ENCODE measurements at places on chromosomes 7 and 10.
A peak's percentile ranks its signal among the peaks of the same experiment; 100 is the strongest.

DNA sequence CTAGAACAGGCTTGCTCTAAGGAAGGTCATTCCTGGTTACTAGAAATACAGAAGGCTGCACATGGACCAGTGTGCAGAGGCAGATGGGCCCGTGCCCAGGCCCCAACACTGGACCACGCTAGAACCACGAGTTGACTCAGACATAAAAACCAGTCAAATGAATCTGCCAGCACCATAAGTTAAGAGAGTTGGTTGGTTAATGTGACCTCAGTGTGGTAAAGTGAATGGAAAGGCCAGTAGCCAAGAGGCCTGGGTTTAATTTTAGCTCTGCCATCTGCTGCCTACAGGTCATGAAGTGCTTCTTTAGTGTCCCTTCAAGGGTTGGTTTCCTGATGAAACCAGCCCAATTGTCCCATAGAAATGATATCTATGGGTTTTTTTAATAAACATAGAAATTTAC lies 329.6 kb upstream of the NRP1 start:
- peak; percentile 8 for DNase-seq

- DNase-seq: peak; percentile 12
Measured at GRCh38 chr7:96397936-96398598, 76.2 kb upstream of the SLC25A13 start.

GRCh38 chr10:49189422-49189821 lies 1.2 kb upstream of the TMEM273 start:
- no peak for DNase-seq

GRCh38 chr7:70758646-70759045 lies 373.3 kb upstream of the GALNT17 start:
- no peak for DNase-seq

GRCh38 chr10:101008823-101009423 lies 9.3 kb downstream of the LZTS2 start:
- no peak for DNase-seq

DNA sequence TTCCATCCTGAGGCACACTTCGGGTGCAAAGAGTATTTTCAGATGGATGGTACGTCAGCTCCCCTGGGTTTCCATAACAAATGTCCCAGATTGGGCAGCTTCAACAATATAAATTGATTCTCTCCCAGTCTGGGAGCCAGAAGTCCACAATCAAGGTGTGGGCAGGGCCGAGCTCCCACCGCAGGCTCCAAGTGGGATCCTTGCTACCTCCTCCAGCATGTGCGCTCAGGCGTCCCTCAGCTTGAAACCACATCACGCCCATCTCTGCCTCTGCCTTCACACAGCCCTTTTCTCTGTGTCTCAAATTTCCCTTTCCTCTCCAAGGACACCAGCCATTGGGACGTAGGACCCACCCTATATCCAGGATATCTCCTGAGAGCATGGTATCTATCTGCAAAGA lies 153.5 kb downstream of the DIP2C start:
- no peak for DNase-seq

GRCh38 chr7:113608782-113609181 lies 310.0 kb downstream of the PPP1R3A start:
- DNase-seq: no peak

- no peak for DNase-seq
Measured at GRCh38 chr10:30098629-30099028, 39.2 kb upstream of the JCAD start.

DNA sequence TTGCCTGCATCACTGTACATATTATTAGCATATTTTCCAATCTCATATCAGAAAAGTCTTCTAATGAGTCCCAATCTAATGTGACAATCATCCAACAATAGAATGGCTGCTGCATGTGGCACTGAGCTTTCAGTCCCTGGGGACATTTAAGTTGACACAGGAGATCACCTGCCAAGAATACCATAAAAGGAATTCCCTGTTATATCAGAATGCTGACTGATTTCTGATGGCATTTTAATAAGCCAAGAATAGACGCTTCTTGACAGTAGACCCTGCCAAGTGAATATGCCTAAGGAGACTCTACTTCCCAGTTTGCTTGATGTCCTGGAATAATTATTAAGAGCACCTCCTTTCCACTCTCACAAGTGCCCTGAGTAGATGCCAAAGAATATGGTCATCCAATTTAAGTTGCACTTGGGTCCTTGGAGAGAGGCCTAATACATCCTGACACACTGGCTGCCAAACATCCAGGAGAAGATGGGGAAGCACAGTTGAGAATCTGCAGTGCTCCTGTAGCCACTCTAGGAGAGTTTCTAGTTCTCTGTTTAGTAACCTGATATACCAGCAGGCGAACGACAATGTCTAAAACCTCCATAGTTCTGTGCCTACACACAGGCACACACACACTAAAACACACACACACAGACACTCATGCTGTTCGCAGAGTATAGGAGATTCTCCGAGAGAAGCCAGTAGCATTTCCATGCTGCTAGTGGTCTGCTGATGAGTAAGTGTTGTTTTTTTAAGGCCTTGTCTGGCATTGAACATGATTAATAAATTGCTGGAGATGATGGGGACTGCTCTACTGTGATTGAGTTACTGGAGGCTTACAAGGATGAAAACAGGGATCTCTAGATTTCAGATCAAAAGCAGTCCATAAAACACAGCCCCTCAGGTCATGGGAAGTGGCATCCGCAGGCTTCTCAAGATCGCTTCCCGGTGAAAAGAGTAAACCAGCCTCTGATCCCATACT lies 369.6 kb downstream of the KCNMA1 start:
- DNase-seq: no peak

DNA sequence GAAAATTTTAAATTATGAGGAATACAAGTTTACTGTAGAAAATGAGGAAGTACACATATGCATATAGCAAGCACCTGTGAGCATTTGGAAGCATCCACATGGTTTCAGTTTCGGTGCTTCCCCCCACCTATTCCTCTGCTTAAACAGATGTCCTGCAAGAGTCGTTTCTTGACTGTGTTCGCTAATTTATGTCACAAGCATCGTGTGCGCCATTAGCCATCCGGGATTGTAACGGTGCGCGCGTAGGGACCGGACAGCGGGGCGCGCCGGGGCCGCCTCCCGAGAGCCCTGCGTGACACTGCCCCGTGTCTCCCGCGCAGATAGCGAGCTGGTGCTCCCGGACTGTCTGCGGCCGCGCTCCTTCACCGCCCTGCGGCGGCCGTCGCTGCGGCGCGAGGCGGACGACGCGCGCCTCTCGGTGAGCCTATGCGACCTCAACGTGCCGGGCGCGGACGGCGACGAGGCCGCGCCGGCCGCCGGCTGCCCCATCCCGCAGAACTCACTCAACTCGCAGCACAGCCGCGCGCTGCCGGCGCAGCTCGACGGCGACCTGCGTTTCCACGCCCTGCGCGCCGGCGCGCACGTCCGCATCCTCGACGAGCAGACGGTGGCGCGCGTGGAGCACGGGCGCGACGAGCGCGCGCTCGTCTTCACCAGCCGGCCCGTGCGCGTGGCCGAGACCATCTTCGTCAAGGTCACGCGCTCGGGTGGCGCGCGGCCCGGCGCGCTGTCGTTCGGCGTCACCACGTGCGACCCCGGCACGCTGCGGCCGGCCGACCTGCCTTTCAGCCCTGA lies 90.9 kb downstream of the NEURL1 start:
- DNase-seq: no peak

DNA sequence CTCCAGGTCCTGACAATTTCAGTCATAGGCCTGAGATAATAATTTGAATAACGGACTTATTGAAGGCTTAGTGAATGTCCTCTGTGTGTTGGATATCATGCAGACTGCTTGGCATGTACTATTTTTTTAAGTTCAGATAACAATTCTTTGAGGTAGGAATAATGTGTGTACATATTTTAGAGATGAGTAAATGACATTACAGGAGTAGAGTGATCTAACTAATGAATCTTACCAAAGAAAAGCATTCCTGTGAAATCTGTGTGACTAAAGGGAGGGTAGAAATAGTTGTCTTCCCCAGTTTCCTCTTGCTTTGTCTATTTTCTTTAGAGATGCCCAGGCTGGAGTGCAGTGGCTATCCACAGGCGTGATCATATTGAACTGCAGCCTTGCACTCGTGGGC lies 391.8 kb upstream of the ETV1 start:
- DNase-seq: no peak

- DNase-seq: peak; percentile 53
Measured at GRCh38 chr7:140726281-140726680, 29.8 kb downstream of the NDUFB2 start.

- DNase-seq: no peak
Measured at GRCh38 chr7:101517304-101517703, 111.8 kb downstream of the MYL10 start.

DNA sequence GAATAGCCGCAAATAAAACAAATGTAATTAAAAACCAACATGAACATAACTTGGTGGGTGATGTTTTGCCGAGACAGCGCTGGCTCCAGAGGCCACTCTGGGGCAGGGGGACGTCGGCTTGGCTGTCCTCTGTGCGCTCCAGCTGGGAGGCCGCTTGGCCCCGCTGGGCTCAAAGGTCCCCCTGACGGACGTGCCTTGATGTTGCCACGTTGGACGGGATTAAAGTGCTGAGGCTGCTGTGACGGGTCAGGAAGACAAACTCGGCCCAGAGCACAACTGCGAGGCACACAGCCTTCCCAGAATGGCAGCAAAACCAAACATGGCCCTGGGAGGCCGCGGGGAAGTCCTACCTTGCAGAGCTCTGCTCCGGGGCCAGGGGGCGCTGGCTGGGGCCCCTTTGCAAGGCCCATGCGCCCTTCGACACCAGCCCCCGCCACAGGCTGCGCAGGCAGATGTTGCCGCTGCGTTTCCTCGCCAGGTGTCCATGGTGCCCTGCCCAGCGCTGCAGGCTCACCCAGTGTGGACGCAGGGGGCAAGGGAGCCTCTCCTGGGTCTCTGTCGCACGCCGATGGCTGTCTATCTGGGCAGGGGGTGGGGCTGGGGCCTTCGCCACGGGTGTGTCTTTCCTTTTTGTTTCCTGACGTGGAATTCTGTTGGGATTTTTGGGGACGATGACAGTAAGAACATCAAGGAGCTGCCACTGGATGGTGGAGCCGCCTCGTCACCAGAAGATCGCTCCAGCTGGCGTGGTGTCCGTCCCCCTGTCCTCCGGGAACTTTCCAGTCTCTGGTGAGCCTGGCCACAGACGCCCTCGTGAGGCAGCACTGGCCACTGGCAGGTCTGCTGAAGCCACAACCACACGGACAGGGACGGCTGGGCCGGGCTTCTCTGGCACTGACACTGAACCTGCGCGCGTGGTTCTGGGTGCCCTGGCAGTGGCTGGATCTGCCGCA lies 99.6 kb upstream of the DIP2C start:
- peak; percentile 86 for DNase-seq

- DNase-seq: no peak
Measured at GRCh38 chr7:104700336-104700735, 313.7 kb upstream of the KMT2E start.

- peak; percentile 10 for DNase-seq
Measured at GRCh38 chr7:132347123-132347522, 229.1 kb downstream of the PLXNA4 start.

- peak; percentile 74 for DNase-seq
Measured at GRCh38 chr7:25860275-25861163, 291.5 kb upstream of the NFE2L3 start.

DNA sequence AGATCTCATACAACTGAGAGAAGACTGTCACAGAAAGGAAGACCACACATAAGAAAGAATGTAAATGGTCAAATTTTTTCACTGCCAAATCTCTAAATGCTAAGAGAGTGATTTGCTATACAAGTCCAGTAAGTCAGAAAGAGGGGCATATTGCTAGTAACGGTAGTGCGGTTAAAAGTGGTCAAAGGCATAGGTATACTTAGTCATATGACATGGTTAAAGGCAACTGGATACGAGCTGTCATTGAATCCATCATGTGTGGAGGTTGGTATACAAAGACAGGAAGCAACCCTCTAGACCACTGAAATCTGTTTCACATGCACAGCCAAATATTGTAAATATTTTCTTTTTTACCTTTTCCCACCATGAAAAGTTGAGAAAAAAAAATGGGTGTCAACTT lies 4.8 kb downstream of the INHBA start:
- DNase-seq: no peak

DNA sequence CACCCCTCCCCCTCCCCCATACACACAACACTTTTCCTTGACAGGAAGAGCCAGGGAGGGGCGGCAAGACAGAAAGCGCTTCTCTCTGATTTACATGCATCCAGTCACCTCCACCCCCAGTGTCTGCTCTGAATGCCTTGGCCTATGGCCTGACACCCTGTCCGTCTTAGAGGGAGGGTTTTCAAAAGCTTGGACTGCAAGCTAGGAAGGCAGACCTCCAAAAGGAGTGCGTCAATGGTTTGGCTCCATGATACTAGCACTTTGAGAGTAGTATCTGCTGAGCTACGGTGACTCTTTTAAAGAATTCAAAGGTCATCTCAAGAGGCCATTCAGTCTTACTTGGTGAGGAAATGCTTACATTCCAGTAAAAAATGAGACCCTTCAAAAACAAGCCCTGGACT lies 20.3 kb upstream of the PAX2 start:
- no peak for DNase-seq

DNA sequence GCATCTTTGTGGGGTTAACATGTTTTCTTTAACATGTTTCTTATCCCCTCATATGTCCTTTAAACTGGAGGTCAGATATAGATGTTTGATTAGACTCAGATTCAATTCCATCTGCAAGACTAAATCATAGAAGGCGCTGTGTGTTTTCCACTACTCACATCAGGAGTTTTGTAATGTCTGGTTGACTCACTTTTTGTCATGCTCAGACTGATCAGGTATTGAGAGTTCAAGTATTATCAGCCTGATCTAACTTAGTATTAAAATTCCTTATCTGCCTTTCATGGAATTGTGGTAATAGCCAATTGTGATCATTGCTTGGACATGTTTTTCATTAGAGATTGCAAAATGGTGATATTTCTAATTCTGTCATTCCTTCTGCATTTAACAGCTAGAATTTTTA lies 30.2 kb downstream of the ENTPD7 start:
- no peak for DNase-seq

DNA sequence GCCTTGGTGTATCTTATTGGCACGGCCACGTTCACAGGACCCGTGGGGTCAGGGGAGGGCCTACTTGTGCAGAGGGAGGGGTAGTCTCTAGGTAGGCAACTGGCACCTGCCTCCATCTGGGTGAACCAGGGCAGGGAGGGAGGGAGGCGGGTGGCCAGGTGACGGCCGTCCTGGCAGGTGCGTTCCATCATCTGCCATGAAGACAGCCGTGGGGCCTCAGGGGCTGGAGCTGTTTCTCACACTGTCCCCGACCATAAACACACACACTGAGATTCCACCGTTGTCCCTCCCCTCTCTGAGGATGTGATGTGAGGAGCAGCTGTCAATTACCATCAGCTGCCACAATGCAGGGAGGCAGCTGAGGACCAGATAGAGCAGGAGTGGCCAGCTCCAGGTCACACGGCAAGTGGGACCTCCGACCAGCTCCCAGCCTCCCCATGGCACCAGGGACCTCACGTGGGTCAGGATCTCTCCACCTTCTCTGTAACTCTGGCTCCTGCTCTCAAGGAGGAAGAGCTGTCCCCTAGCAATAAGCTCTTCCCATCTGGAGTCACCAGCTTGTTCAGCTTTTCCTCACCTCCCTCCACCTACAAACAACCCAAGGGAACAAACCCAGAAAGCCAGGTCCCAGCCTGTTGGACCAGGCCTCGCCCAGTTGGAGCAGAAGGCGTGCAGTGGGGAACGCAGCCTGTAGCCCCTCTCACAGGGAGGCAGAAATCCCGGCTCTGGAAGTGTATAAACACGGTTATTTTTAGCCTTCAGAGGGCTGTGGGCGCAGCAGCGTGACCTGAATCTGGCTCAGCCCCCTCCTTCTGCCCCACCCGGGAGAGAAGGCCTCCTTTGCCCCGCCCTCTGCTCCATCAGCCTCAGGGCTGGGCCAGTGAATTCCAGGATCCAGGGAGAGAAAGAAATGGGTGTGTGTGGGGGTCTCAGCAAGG lies 33.1 kb downstream of the ZMIZ1 start:
- peak; percentile 96 for DNase-seq

- DNase-seq: no peak
Measured at GRCh38 chr7:159118623-159119022, 26.0 kb downstream of the VIPR2 start.

- DNase-seq: peak; percentile 40
Measured at GRCh38 chr7:24924375-24924774, 55.6 kb downstream of the OSBPL3 start.
